ENCODE measurements at places on chromosomes 1 and 21.

DNA sequence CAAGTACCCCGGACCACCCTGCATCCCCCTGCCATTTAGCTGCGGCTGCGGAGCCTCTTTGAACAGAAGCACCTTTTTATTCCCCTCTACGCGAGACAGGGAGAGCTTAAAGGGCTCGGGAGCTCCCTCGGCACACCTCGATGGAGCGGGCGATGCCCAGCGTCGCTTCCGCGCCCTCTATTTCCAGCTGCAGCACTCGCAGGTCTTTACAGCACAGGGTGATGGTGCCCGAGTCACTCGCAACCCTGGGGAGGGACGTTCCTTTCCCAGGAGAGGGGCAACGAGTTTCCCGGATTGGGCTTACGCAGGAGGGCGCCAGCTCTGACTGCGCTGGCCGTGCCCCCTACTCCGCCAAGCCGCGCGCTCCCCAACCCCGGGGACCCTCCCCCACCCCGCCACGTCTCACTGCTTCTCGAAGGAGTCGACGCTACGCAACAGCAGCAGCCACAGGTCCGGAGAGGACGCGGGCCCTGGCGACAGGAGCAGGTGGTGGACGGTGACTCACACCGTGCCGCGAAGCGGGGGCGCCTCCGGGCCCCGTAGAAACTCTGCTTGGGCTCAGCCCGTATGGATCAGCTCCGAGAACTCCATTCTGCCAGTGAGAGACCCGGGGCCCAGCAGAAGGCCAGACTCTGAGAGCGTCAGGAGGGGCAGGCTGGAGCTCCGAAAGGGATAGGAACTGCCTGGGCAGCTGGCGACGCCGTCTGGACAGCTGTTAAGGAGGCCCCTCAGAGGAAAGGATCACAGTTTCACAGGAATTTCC is 5.8 kb upstream of the FAM167B start:
- DNase-seq: peak; percentile 10

DNA sequence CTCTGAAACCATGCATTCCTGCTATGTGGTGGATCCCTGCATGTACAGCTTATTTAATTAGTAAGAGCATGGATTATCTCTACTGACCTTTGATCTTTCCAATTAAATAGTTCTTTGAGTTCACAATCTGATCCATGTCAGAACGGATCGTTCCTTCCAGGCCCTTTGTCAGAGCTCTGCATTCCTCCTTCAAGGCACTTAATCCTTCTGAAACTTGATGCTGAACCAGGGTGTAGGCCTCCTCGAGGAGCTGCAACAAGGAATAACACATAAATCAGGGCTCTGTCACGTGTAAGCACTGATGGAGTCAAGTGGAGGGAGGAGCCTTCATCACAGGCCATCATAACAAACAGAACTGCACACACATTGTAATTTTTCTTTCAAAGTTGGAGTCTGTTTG is 68.4 kb upstream of the EDEM3 start:
- no peak for DNase-seq

DNA sequence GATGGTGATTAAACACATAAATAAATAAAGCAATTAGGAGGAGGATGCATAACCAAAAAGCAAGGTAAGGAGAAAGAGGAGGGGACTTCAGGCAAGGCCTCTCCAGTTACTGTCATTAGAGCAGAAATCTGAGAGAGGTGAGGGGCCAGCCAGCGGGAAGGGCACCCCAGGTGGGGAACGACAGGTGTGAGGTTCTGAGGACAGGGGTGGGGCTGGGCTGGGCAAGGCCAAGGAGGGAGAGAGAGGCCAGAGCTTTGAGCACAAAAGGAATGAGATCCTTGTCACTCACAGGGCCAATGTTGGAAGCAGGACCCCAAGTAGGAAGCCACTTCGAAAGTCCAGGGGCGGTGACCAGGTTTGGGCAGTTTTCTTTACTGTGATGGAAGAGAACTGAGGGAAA is 182.2 kb upstream of the RAB4A start:
- no peak for DNase-seq

DNA sequence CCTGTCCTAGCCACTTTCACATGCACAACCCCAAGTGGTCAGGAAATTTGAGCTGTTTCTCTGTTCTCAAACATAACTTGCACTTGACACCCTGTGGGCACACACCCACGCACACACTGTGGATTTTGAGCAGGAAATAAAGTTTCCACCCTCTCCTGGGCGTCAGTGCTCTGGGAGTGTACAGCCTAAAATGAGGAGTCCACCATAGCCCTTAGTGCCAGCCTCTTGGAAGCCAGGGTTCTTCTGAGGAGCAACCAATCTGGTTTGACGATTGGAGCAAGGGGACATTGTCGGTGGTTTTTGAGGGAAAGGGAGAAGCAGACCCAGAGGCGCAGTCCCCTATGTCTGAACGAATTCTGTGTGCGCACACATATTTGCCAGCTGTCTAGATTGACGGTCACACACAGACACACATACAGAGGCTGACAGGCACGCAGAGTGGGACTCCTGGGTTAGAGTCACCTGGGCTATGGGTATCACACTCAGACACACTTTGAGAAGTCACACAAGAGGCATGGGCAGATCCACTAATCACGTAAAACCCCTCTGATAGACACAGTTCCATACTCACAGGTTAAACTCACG is 2.7 kb downstream of the DMBX1 start:
- no peak for DNase-seq

DNA sequence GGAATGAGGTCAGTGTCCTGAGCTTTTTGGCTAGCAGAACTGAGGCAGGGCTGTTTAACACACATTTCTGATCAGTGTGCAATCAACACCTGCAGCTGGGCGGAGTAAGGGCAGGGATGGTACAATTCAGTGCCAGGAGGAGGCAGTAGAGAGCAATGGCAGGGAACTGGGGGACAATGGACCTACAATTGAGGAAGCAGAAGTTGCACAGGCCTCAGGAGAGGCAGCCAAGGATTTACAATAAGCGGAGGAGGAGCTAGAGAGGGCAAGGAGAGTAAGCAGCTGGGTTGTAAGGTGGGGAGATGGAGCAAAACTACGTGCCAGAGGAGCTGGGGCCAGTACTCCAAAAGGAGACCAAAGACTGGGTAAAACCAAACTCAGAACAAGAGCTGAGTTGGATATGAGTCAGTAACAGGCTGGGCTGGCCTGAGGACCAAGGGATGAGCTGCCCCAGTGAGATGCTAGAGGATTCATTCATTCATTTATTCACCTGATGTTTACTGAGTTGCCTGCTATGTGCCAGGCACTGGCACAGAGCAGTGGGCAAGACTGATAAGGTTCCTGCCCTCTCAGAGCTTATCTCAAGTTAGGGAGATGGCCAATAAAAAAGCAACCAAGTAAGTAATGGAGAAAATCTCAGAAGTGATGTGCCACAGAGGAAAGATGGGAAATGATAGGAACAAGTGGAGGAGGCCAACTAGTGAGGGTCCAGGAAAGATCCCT is 10.4 kb upstream of the GALE start:
- no peak for DNase-seq

- no peak for DNase-seq
Observed at GRCh38 chr1:226650236-226650841, 88.7 kb downstream of the ITPKB start.

DNA sequence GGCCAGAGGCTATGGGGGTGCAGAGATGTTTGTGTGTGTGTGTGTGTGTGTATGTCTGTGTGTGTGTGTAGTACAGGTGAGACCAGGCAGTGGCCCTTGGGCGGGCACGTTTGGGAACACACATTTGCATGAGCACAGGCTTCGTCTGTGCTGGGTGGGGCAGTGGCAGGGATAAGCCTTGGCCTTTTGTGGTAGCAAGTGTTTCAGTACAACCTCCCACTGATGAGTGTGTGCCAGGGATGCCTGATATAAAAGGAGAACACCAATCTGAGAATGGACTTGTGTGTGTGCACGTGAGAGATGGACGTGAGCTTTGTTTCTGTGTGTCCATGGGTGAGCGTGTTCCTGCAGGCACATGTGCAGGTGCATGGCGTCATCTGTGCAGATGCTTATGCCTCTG is 3.0 kb downstream of the NTRK1 start:
- DNase-seq: no peak

DNA sequence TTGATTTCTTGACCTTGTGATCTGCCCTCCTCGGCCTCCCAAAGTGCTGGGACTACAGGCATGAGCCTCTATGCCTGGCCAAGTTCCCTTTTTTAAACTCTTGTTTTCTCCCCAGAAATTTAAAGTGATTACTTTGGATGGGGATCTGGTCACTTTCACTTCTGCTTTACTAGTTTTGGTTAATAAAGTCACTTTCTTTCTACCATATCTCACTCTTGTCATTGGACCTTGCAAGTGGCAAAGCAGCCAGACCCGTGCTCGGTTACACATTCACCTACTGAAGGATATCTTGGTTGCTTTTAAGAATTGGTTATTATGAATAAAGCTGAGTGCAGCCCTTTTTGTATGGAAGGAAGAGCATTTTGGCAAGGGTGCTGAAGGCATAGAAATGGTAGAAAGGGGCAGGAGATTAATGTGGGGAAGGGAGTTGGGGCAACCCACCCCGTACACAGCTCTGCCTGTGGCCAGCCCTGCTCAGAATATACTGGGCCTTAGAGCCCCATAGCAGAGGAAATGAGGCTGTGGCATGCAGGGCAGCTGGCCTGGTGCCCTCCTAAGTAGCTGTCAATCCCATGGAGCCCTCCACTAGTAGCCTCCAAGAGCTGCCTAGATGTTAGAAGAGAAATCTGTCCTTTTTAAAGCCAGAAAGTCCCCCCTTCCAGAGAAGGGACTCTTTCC is 40.7 kb downstream of the CD2 start:
- DNase-seq: no peak

DNA sequence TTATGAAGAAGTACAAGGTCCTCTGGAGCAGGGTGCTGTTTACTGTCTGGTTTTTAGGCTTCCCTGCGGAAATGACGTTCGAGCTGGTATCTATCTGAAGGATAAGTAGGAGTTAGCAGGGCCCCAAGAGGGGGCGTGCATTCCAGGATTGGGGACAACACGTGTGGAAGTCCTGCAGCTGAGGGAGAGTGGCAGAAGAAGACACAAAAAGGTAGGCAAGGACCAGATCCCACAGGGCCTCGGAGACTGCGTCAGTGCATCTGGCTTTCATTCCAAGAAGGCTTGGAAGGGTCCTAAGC is 5.9 kb downstream of the RIMS3 start:
- DNase-seq: no peak

- DNase-seq: no peak
Observed at GRCh38 chr1:114152089-114152507, 1.6 kb downstream of the SYT6 start.

DNA sequence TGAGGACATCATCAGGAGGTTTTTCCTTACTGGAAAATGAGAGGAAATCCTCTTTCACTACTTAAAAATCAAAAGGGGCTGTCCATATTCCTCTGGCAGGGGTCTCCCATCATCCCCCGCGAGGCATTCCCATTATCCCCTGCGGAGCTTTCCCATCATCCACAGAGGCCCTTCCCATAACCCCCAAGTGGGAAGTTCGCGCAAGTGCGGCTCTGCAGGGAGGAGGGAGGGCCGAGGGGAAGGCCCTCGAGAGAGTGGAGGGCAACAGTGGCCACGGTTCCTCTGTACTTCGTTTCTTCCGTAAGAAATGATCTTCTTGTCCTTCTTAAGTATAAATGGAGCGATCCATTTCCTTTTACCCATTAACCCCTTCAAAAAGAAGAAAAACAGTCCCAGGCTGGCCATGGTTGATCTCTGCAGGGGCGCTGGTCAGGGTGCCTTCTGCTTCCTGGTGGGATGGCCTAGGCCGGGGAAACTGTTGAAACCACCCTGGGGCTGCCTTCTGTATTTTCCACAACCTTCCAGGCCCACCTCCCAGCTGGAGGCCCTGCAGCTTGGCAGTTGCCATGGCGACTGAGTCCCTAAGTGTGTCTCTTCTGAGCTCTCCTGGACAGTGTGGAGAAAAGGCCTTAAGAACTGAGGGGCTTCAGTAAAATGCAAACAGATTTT is 3.6 kb upstream of the RSPH1 start:
- DNase-seq: no peak

DNA sequence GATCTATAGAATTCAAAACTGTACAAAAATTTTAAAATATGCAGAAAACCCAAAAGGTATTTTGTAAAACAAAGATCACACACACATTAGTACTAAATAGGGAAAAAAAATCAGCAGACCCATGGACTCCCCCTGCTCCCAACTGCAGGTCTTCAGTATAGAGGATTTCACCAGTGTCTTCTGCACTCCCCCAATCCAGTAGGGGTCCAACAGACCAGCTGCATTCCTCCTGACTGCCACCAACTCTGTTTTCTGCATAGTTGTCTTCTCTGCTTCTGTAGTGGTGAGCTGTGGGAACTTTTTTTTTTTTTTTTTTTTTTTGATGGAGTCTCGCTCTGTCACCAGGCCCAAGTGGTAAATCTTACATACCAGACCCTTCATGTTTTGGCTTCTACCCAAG is 21.9 kb downstream of the CLCA2 start:
- DNase-seq: no peak

- no peak for DNase-seq
Observed at GRCh38 chr1:53689223-53689622, 49.7 kb downstream of the GLIS1 start.

DNA sequence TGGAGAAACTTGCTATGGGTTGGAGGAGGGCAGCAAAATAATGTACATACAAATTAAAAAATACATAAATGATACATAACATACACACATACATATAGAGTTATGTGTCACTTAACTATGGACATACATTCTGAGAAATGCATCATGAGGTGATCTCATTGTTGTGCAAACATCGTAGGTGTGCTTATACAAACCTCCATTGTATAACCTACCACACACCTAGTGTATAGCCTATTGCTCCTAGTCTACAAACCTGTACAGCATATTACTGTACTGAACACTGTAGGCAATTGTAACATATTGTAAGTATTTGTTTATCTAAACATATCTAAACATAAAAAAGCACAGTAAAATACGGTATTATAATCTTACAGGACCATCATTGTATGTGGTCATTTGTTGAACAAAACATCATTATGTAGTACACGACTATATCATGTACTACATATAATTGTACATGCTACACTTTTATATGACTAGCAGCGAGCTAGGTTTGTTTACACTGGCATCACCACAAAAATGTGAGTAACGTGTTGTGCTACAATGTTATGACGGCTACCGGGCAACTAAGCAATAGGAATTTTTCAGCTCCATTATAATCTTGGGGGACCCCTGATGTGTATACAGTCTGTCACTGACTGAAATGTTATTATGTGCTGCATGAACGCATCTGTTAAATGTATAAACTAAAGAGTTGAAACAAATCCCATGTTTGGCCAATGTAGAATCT is 35.5 kb downstream of the ITGB3BP start:
- no peak for DNase-seq
